ENCODE measurements at places on chromosomes 2 and 18. TPM values are rescaled to one million over a fixed set of nuclear protein-coding genes. Genes with fewer than 3 reads are reported as not detected.

The DNAJB2 gene
- total RNA-seq, result 103 TPM

The GPR75 gene
- total RNA-seq, result 27.2 TPM

The NR4A2 gene
- total RNA-seq, result 12.2 TPM

The CFAP221 gene
- 11.3 TPM for total RNA-seq

The OXER1 gene
- total RNA-seq, result 0.31 TPM

The LIPG gene
- total RNA-seq, result 25.7 TPM

The PLCD4 gene
- 2.2 TPM for total RNA-seq

The SERPINB12 gene
- not detected for total RNA-seq

The DNAJC5G gene
- total RNA-seq, result not detected

The PLA2R1 gene
- total RNA-seq, result 2.2 TPM
